Stimulated activated CD8-positive, alpha-beta memory T cell treated with anti-CD3 and anti-CD28 coated beads, Interleukin-4, amount 100 ng/mL, for 24 hours (primary cell): ENCODE measurements at places on chromosomes 7 and 10.
A peak's percentile ranks its signal among the peaks of the same experiment; 100 is the strongest.

- DNase-seq, result no peak
Observed at GRCh38 chr7:38518541-38518940, 112.6 kb downstream of the AMPH start.

DNA sequence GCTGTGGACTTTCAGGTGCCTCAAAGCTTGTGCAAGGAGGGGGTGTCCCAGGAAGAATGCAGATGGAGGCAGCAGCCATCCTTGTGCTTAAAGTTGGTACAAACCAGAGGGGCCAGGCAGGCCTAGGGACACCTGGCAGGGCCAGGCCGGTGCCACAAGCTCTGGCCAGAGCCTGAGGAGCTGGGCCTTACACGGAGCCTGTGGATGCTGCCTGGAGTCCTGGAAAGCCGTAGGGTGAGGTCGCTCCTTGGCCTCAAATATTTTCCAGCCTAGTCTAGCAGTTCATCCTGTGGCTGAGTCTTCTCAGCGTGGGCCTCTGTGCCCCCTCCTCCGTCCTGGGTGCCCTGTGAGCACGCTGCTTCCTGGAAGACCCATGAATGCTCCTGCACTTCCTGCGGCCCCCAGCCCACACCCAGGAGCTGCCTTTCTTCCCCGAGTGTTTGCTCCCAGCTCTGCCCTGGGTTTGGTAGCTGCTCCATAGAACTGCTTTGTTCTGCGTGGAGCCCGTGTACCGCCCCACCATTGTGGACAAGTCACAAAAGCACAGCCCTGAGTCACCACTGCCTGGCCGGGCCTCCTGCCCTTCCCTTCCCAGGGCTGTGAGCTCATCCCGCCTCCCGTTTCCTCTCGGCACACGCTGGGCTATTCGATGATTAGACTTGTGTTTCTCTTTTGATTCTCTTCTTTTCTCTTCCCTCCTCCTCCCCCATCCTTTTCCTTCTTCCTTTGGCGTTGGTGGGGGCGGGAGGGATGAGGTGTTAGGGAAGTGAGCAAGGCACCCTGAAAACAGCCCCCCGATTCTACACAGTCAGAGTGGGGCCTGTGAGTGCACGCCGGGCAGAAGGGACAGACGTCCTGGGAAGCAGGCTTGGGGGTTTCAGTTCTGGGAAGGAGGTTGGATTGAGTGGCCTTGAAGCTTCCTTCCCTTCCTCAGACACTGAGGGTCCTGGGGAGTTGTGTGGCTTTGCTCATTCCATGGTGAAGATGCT lies 73.2 kb upstream of the SHH start:
- DNase-seq, result no peak

- DNase-seq, result no peak
Observed at GRCh38 chr7:26858735-26859134, 5.7 kb downstream of the SKAP2 start.

- DNase-seq, result no peak
Observed at GRCh38 chr10:11337516-11337915, 273.9 kb downstream of the USP6NL start.

- DNase-seq, result no peak
Observed at GRCh38 chr10:84302223-84302622, 26.2 kb upstream of the CCSER2 start.

DNA sequence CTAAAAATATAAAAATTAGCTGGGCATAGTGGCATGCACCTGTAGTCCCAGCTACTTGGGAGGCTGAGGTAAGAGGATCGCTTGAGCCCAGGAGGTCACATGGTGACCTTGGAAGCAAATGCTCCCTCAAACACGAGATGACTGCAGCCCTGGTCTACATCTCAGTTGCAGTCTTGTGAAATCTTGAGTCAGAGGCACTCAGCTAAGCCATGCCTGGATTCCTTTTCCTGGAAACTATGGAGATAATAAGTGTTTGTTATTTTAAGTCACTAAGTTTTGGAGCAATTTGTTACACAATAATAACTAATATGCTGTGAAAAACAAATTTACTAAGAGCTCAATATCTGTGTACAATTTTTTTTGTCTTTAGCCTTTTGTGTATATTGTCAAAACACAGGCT lies 284.3 kb upstream of the KAT6B start:
- DNase-seq, result no peak

GRCh38 chr7:148575640-148576411 lies 14.7 kb upstream of the C7orf33 start:
- DNase-seq, result peak; percentile 57

GRCh38 chr7:129946282-129946681 lies 6.5 kb downstream of the UBE2H start:
- DNase-seq, result no peak

- DNase-seq, result no peak
Observed at GRCh38 chr10:132964231-132964630, 21.9 kb upstream of the CFAP46 start.

- DNase-seq, result no peak
Observed at GRCh38 chr10:51744235-51745000, 45.0 kb upstream of the CSTF2T start.

DNA sequence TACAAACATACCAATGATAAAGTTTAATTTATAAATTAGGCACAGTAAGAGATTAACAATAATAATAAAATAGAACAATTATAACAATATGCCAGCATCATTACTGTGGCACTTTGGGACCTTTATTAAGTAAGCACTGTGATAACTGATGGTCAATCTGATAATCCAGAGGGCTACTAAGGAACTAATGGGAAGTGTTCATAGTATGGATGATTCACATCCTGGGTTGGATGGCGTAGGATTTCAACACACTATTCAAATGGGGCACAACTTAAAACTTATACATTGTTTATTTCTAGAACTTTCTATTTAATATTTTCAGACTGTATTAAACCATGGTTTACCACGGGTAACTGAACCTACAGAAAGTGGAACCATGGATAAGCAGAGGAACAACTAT lies 90.8 kb downstream of the KIF20B start:
- DNase-seq, result no peak

DNA sequence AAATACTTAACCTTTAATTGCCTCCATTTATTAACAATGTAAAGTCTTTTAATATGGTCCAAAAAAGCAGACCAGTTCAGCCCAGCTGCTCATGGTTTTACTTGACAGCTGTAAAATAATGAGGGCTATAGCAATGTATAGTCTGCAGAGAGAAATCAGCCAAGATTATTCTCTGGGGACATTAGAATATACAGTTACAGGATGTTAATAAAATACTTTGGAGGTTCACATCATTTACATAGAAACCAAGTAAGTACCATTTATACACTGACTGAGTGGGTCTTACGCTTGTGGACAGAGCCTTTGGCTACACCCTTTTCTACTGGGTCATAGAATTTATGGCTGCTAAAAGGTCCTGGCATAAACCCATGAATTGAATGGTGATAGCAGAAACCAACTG lies 340.7 kb upstream of the CELF2 start:
- no peak for DNase-seq

DNA sequence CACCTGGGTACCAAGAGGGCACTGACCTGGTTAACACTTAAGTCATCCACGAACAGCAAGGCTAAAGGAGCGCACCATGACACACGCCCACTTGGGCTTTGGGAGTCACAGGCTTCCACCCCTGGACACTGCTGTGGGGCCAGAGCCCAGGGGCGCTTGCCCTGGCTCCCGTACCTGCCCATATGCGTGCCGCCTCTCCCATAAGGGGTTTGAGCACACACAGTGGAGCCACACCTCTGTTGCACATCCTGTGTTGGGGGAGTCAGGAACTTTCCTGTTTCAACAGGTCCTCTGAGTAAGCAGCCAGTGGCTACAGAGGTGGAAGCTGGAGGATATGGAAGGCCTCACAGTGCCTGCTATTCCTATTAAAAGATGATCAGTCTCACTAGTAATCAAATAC lies 152.0 kb downstream of the REEP3 start:
- DNase-seq, result no peak

GRCh38 chr7:11430112-11430511 lies 401.9 kb downstream of the THSD7A start:
- DNase-seq, result no peak

DNA sequence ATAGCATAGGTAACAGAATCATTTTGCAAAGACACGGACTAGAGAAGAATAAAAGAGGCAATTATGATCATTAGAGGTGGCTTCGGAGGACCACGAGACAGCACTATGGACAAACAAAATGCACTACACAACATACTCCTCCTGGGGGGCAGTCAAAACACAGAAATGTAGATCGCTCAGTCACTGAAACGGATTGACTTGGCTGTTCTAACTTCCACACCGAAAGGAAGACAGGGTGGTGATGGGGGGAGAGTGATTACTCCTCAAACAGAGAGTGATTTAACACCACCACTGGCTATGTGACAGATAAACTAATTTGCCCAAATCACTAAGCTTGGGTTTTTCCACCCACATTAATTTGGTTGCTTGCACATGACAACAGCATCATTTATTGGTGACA lies 14.1 kb upstream of the PPA1 start:
- DNase-seq, result no peak

DNA sequence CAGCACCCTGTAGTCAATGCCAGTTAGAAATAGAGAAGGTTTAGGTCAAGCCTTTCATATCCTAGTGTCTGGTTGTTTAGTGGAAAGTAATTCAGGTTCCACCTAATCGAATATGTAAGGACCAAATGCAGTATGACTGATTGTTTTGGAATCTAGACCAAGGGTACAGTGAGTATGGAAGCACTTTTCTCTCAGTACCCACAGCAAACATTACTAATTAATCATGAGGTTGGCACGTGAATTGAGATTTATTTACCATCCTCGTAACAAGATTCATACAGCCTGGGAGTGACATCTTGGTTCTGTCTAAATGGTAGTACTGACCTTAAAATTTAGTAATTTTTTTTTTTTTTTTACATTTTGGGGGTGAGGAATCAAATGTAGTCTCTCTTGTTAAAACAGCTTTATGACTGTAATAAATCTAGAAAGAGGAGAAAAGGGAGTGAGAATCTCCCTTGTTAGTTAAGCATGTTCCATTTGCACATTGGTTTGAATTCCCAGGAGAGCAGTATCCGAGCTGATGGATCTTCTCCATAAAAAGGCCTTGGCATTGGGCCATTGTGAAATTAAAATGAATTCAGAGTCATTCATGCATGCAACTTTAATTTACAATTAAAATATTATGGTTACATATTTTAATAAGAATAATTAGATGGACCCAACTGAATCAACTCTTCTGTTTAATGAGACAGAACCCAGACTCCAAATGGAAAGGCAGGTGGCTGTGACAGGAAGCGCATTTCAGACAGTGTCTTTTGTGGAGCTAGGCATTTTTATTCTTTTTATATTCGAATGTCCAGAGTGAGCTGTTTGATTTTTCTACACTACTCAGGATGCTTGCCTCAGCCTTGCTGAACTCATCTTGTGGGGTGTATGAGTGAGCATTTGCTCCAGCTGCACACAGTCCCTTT lies 57.6 kb downstream of the SNX10 start:
- no peak for DNase-seq

GRCh38 chr7:134154581-134155130 lies 27.5 kb downstream of the LRGUK start:
- DNase-seq, result no peak

GRCh38 chr7:30950197-30950596 lies 13.6 kb upstream of the GHRHR start:
- DNase-seq, result no peak

DNA sequence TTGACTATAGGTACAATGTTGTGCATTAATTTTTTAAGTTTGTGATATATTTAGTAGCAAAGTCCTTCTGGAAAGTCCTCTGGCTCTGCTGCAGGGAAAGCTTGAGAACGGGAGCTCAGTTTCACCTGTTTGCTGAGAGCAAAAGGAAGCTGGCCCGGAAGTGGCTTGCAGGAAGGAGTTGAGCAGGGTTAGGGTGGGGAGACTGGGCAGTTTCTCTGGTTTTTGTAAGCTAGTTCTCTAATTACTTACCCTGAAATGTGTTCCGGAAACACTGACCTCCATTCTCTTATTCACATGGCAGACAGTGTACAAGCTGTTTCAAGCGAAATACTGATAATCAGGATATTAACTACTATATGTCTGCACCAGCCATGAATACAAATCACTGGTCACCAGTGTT lies 22.3 kb downstream of the MAP3K8 start:
- no peak for DNase-seq

DNA sequence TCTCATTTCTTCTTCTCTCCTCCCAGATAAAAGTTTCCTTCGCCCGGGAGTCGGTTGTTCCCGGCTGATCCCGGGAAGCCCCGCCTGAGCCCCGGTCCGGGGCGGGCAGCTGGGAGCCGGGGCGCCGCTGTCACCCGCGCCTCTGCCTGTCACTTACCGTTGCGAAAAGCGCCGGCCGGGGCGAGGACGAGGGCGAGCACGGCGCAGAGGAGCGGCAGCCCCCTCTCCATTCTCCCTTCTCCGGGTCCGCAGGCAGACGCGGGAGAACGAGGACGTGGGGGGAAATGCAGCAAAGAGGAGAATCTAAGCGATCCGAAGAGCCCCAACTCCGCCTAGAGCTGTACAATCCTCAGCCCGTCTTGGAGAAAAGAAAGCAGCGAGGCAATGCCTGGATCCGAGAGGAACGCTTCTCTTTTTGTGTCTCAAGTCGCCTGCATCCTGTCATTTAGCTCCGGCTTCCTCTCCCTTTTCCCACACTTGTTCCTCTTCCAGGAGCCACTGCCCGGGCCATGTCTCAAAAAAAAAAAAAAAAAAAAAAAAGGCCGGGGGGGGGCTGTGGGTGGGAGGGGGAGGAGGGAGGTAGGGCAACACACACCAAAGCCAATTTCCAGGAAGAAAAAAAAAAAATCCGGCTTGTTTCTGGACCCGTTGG lies at the start of gene NRP1:
Gene NRP1, minus strand, starts transcription at position 515 of the 652 bp plus-strand sequence. Its CDS starts 285 bp downstream, at position 230.
- no peak for DNase-seq

DNA sequence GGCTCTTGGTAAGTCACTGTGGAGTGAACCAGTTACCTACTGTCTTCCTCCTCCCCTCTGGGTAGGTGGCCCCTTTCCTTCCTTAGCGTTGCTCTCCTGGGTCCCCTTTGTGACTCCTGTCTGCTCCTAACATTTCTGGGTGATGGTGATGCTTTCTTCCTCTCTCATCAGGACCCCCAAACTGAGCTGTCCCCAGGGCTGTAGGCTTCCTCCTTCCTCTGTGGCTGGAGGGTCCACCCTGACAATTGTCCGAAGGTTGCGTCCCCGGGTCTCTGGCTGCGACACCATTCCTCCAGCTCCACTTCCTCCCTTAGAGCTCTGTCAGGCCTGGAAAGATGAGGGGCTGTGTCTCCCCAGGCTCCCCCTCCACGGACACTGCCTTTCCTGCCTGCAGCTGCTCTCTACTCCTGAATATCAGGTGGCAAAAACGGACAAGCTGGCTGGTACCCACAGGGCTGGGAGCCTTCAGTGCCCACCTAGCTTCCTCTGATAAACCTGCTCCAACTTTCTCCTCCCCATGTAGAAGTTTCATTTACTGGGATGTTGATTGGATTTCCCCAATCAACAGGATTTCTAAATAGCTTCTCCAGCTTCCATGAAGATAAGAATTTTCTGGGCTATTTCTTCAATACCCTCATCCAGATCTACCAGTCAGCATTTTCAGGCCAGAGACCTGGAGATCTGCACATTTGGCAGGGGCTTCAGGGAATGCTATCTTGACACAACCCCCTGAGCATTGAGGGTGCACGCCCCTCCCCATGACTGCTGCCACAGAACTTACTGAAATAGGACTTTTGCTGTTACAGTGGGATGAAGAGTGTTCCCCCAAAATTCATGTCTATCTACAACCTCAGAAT lies 506.5 kb downstream of the TCERG1L start:
- DNase-seq, result no peak

GRCh38 chr7:68187532-68187931 lies 1190.9 kb downstream of the TYW1 start:
- no peak for DNase-seq

- DNase-seq, result no peak
Observed at GRCh38 chr7:47601119-47601880, 19.4 kb upstream of the TNS3 start.
